ENCODE measurements at places on chromosomes 5 and 9. TPM values are rescaled to one million over a fixed set of nuclear protein-coding genes. Genes with fewer than 3 reads are reported as not detected.

The ARHGEF28 gene
- 27.2 TPM for total RNA-seq

The TAF11L6 gene
- not detected for total RNA-seq

The RNF183 gene
- total RNA-seq: not detected

The CCL28 gene
- 2.2 TPM for total RNA-seq

The NUDCD2 gene
- total RNA-seq: 57.8 TPM

The NUTM2G gene
- not detected for total RNA-seq

The GAS1 gene
- total RNA-seq: 11.0 TPM

The SOX30 gene
- not detected for total RNA-seq

The F2RL2 gene
- total RNA-seq: 0.28 TPM

The SLC25A48 gene
- total RNA-seq: not detected

Data from MCF 10A (cell line).